ENCODE measurements at places on chromosomes 6 and 20. TPM values are rescaled to one million over a fixed set of nuclear protein-coding genes. Genes with fewer than 3 reads are reported as not detected.

Gene FAM110A
- total RNA-seq: 5.2 TPM

GRCh38 chr6:4415549-4415948 is 280.2 kb upstream of the ECI2 start:
- no peak for DNase-seq

DNA sequence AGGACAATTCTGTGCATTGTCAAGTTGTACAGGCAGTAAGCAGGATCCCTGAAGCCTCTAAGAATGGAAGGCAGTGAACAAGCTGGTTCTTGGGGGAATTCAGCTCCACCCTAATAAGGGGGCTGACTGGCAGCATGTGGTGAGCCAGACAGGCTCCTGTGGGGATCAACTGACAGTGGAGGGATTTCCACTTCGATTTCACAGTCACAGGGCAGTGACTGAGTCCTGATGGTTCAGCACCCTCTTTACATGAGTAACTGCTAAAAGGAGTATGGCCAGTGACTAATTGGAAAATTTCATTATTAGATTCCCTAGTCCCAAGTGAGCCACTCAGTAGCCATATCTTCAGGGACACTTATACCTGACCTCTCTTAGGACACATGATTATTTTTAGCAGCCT is 78.4 kb downstream of the NDUFAF5 start:
- no peak for DNase-seq

GRCh38 chr6:167428664-167429333 is 103.9 kb downstream of the TTLL2 start:
- DNase-seq: no peak

Data from fibroblast of villous mesenchyme (primary cell).